Stimulated activated CD8-positive, alpha-beta memory T cell treated with anti-CD3 and anti-CD28 coated beads, Interleukin-7, amount 100 ng/mL, for 1 hour (primary cell): ENCODE measurements at places on chromosomes 7 and 10.
A peak's percentile ranks its signal among the peaks of the same experiment; 100 is the strongest.

GRCh38 chr7:5872326-5872725 lies 8.3 kb upstream of the OCM start:
- no peak for DNase-seq

DNA sequence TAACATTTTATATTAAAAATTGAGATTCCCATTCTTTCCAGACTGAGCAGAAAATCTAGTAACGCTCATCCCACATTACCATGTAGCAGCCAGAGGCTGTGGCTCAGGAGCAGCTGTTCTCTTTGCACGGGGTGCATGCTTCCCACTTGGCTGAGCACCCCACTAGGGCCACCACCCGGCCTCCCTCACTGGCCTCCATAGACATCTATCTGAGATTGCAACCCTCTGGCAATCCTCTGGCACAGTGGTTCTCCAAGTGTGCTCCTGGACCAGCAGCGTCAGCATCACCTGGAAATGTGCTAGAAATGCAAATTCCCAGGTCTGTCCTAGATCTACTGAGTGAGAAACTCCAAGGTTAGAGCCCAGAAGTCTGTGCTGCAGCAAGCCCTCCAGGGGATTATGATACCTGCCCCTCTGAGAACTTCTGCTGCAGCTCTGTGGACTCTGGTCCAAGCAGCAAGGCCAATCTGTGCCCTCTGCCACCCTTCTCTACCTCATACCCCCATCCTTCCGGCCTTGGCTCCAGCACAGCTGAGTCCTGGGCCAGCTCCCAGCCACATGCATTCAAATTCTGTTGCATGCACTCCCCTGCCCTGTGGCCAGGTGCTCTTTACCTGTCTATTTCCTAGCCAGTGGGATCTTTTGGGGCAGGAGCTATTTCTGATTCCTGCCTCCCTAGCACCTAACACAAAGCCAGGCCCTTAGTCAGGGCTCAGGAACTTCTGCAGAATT lies 301.5 kb downstream of the GRID1 start:
- no peak for DNase-seq

GRCh38 chr10:43863859-43864591 lies 215.3 kb upstream of the ZNF32 start:
- DNase-seq: no peak

- no peak for DNase-seq
Observed at GRCh38 chr10:72252972-72253371, 20.8 kb upstream of the DDIT4 start.

- DNase-seq: no peak
Observed at GRCh38 chr7:11478882-11479281, 353.1 kb downstream of the THSD7A start.

- DNase-seq: no peak
Observed at GRCh38 chr10:21506351-21506750, 19.1 kb downstream of the SKIDA1 start.

DNA sequence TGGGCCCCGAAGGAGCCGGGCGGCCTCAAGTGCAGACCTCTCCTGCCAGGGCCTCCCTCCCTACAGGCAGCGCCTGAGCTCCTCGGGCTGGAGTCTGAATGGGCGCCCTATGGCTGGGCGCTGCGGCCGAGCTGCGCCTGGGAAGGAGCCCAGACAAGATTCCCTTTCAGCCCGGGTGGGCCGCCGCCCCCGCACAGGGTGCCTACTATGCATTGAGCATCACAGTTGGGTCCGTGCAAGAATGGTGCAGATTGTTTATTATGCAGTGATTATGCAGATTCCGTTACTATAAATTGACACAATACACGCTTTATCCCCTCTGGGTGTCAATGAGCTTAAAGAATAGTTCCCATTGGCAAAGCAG lies 77.2 kb upstream of the PDGFA start:
- DNase-seq: no peak

DNA sequence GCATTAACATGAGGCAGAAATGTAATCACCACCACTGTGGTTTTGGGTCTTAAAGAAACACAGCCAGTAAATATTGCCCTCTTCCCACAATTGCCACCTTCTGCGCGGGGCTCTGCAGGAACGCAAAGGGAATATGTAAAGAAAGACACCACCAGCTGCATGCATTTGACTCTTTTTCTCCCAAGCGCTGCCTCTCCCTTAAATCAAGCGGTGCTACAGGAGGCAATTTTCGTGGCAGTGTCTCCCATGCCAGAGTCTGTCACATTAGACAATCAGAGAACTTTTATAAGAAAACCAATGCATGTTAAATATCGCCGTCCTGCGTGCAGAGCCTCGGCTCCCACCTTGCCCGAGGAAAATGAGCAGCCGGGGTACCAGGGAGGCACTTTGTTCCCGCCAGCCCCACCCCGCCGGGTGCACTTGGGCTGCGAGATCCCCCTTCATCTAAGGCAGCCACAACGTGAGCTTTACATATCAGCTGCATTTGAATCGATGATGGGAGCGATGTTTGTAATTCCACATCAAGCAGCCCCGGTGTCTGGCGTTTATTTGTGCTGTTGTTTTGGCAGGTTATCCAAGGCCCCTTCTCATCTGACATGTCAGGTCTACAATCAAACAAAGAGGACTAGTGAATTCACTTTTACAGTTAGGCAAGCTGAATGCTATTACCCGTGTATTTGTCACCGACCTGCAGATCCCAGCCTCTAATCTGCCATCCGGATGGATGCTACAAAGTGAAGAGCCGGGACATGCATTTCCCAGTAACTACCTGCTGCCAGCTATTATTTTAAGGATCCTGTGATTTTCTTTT lies 72.3 kb upstream of the MGMT start:
- DNase-seq: no peak

GRCh38 chr7:117640465-117640864 lies 160.6 kb downstream of the CFTR start:
- no peak for DNase-seq

DNA sequence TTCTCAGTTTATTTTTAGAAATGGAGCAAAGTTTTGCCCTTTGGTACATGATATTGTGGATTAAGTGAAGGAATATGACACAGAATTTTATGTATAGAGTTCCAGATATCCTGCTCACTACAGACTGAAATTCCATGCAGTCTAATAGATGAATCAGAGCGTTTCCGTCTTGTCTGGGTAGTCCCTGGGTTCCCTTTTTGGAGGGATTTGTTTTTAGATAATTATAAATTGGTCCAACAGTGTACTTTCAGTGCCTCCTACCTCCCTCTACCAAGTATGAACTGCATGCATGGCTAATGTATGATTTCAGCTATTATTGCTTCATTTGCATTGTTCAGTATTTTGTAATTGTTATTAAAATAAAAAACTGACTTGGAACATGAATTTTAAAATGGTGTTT lies 74.4 kb downstream of the SEPTIN7 start:
- DNase-seq: no peak

DNA sequence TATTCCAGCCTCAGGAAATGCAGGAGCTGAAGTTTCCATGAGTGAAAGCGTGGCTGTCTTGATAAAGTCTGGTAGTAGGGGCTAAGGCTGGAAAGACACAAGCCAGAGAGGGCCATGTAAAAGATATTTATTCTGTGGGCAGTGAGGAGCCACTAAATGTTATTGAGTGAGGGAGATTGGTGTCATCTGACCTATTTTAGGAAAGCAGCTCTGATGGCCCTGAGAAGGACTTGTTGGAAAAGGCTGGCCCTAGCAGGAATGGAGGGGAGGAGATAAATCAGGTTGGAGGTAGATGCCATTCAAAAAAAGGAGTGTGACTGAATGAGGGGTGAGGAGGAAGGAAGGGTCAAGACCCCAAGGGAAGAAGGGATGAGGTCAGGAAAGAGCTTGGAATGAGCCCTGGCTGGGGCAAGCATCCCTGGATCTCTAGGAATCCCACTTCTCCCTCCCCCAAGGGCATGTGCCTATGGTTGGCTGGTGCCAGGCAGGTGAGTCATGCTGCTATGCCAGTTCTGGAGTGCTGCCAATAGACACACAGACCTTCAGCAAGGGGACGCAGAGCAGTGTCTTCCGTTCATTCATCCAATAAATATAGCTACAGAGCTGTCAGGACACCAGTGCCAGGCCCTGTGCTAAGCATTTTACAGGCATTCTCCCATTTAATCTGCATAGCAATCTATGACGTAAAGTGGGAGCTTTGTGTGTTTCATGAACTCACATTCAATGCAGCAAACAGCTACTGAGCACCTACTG lies 2.0 kb downstream of the ANKRD2 start:
- no peak for DNase-seq

- DNase-seq: no peak
Observed at GRCh38 chr7:130277763-130278643, 11.3 kb downstream of the CPA2 start.

DNA sequence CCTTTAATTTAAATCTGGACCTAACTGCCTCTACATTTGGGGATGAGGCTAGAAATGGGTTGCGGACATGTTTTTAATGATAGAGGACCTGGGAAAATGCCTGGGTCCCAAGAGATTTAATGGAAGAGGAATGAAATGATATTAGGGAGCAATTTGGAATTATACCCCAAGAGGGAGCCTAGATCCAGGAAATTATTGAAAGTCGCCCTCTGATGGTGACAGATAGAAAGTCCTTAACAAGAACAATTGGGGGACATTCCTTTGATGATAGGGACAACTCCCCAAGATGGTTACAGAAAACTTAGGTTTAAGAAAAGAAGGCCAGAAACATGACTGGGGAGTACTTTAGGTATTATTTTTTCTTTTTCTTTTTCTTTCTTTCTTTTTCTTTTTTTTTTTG lies 9.5 kb upstream of the TSGA13 start:
- no peak for DNase-seq

GRCh38 chr7:40482845-40483244 lies 348.0 kb downstream of the SUGCT start:
- no peak for DNase-seq

DNA sequence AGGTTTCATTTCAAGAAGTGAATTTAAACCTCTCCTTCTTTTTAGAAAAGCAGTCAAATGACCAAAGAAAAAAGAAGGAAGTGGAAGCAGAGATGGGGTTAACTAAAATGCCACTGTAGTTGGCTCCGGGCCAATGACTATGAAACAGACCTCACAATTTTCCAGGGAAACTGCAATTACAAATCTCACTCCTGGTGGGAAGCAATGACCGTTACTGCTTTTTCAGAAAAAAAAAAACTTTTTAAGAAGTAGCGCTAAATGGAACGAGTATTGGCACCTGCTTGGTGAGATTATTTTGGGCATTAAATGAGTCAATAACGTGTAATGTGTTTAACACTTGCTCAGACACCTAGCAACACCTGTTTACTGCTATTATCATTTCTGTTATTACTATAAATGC lies 1.2 kb downstream of the SFRP4 start:
- DNase-seq: no peak

GRCh38 chr7:157854066-157854891 lies 517.5 kb downstream of the DNAJB6 start:
- no peak for DNase-seq

GRCh38 chr7:67371429-67372305 lies 375.0 kb downstream of the TYW1 start:
- peak; percentile 12 for DNase-seq

GRCh38 chr10:57562211-57562610 lies 705.5 kb downstream of the IPMK start:
- no peak for DNase-seq

DNA sequence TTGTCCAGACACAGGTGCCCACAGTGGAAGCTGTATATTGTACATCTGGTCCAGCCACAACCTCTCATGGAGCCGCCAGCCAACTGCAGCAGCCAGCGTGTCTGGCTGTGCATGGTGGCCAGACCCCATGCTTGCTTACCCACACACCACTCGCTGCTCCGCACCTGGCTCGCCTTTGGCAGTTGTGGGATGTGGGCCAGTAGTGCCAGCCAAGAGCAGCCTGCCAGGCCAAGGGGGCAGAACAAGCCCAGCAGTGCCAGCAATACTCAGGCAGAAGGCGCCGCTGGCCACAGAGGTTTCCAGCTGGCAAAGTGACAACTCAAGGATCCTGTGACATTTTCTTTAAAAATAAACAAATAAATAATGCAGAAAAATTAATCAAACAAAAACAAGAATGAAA lies 11.7 kb upstream of the TMEM243 start:
- no peak for DNase-seq

- DNase-seq: no peak
Observed at GRCh38 chr10:132077091-132077490, 11.3 kb downstream of the JAKMIP3 start.

- DNase-seq: no peak
Observed at GRCh38 chr7:55129541-55130394, 111.0 kb downstream of the EGFR start.

DNA sequence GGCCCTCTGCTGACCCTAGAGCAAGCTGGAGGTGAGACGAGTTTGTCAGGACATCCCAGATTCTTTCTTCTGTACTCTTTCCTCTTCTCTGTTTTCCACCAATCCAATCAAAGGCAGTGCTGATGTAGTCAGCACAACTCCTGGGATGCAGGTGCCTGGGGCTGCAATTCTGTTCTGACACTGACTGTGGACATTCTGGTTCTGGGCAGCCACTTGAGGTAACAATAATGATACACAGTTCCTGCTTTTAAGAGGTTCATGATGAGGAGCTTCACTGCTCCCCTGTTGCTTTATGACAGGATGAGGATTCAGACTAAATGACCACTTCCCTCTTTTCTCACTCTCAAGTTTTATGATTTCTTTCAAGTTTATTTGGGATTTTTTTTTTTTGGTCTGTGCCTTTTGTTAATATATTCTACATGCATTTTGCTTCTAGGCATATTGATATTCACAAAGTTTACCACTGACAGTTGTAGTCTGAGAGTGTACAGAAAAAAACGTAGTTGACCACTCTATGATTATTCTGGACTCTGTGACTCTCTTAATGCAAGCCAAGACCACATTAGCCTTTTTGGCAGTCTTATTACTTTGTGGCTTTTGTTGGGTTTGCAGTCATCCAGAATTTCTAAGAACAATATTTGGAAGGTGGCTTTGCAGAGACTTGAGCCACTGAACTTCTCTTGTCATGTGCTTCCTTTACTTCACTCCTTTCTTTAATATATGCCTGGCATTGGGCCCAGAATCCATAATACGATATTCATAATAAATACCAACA lies 247.6 kb downstream of the AUTS2 start:
- no peak for DNase-seq

- no peak for DNase-seq
Observed at GRCh38 chr7:155870334-155871180, 58.3 kb upstream of the SHH start.

GRCh38 chr10:118403967-118404366 lies 61.8 kb upstream of the FAM204A start:
- no peak for DNase-seq

DNA sequence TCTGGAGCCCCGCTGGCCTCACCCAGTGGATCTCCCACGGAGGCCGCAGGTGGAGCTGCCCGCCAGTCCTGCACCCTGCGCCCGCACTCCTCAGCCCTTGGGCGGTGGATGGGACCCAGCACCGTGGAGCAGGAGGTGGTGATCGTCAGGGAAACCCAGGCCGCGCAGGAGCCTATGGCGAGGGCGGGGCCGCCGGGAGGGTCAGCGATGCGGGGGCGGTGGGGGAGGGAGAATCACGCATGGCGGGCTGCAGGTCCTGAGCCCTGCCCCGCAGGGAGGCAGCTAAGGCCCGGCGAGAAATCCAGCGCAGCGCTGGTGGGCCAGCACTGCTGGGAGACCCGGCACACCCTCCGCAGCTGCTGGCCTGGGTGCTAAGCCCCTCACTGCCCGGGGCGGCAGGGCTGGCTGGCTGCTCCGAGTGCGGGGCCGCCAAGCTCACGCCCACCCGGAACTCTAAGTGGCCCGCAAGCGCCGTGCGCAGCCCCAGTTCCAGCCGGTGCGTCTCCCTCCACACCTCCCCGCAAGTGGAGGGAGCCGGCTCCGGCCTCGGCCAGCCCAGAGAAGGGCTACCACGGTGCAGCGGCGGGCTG lies 524.8 kb upstream of the TPK1 start:
- no peak for DNase-seq
